IMR-90 (cell line): ENCODE measurements at places on chromosomes 13 and 19. TPM values are rescaled to one million over a fixed set of nuclear protein-coding genes. Genes with fewer than 3 reads are reported as not detected.

GRCh38 chr13:96539791-96540190 lies 449.9 kb downstream of the HS6ST3 start:
- DNase-seq = no peak

GRCh38 chr19:31519256-31519655 lies 170.0 kb upstream of the TSHZ3 start:
- DNase-seq = no peak

GRCh38 chr13:76944456-76944855 lies 3.9 kb upstream of the ACOD1 start:
- DNase-seq = peak; percentile 68

- DNase-seq = no peak
Measured at GRCh38 chr13:112964971-112965492, 4.0 kb upstream of the MCF2L start.

GRCh38 chr13:75787249-75787928 lies 151.3 kb downstream of the LMO7 start:
- peak; percentile 79 for DNase-seq

DNA sequence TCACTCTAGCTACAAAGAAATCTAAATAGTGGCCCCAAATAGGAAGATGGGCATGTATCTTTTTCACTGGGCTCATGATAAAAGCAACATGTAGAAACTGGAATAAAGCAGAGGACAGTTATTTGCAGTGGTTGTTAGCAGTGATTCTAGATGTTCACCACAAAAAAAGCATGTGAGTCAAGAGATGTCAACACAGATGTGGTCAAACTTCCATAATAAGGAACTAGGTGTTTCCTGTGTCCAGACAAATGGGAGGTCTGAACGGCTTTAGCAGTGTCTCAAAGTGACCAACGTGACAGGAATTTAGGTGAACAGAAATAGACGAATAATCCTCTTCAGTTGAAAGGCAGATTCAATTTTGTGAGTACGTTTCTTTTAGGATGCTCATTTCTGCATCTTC lies 162.7 kb downstream of the TBC1D4 start:
- DNase-seq = peak; percentile 63

DNA sequence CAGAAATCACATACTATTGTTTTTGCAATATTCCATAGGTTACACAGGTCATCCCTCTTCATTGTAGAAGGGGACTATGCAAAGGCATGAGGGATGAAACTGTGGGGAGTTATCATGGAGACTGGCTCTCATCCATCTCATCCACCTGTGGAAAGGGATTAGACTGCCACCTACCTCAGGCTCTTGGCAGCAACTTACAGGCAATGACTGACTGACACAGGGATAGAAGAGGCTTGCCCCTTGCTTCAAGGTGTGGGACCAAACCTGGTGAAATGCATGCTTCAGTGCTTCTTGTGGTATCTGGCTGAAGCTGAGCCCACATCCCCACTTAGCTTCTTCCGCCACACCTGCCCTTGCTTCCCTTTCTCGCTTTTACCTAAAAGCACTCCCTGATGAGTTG lies 341.3 kb downstream of the GPC5 start:
- no peak for DNase-seq

DNA sequence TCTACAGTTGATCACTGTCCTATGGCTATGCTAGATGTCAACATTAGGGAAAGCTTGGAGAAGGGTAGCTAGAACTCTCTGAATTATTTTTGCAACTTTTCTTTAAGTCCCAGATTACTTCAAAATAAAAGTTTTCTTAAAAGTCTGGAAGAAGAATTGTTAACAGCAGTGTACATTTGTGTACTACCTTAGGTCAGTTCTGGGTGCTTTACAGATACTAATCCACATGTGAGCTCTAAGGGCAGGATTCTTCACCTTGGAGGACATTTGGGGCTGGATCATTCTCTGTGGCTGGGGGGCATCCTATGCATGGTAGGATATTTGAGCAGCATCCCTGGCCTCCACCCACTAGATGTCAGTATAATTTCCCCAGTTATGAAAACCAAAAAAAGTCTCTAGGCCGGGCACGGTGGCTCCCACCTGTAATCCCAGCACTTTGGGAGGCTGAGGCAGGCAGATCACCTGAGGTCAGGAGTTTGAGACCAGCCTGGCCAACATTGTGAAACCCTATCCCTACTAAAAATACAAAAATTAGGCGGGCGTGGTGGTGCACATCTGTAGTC lies 2.8 kb downstream of the BRME1 start:
- DNase-seq = no peak

DNA sequence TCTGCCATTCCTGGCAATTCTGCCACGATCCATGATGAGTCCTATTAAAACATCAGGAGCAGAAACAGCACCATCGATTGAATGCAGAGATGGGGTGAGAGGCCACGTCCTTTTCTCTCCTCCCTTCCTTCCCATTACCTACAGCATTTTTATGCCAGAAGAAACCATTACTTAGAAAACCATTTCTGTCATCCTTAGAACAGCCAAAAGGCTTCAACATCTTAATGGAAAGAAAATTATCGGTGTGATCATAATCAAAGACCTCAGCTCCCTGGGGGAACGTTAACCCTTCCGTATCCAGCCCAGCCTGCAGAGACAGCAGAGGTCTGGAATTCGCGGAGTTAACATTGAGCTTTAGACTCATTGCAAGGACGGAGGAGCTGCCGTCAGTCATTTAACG lies 56.0 kb upstream of the SIAH3 start:
- no peak for DNase-seq

- no peak for DNase-seq
Measured at GRCh38 chr13:114211446-114212157, 23.1 kb upstream of the CDC16 start.

- no peak for DNase-seq
Measured at GRCh38 chr19:6587998-6588507, 2.9 kb downstream of the CD70 start.

DNA sequence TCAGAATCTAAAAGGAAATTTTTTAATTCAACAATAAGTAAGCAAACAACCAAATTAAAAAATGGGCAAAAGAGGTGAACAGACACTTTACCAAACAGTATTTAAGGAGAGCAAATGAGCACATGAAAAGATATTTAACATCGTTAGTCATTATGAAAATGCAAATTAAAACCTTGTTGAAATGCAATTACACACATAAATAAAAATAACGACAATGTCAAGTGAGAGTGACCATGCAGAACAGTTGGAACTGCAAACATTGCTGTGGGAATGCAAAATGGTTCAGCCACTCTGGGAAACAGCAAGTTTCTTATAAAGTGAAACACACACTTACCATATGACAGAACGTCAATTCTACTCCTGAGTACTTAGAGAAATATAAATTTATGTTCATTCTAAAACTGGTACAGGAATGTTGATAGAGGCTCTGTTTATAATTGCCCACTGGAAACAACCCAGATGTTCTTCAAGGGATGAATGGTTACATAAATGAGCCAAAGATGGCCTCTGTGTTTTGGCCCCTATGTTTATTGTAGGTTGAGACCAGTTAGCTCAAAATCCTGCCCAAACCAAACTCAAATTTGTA lies 678.1 kb downstream of the UQCRFS1 start:
- no peak for DNase-seq

GRCh38 chr13:77422724-77423123 lies 95.8 kb upstream of the MYCBP2 start:
- DNase-seq = no peak

- no peak for DNase-seq
Measured at GRCh38 chr19:4284176-4284958, 5.3 kb downstream of the SHD start.

- no peak for DNase-seq
Measured at GRCh38 chr19:19677579-19677978, 8.9 kb downstream of the ZNF101 start.

GRCh38 chr13:48641404-48641803 lies 12.3 kb upstream of the CYSLTR2 start:
- no peak for DNase-seq

- DNase-seq = peak; percentile 80
Measured at GRCh38 chr19:6250024-6250615, 29.7 kb downstream of the MLLT1 start.

- peak; percentile 5 for DNase-seq
Measured at GRCh38 chr13:36029166-36029565, 102.0 kb downstream of the DCLK1 start.

DNA sequence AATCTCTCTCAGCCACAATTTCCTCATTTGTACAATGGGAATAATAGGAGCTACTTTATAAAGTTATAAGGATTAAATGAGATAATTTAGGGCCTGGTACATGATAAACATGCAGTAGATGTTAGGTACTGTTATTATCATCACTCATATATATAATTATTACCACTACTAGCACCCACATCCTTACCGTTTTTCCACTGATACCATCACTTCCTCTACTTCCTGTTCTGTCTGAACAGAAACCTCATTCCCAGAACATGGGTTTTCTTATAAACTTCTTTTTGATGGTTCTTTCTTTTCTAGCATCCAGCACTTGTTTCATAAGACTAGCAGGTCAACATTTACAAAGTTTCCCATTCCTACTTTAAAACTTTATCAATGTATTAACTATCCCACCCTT lies 6.3 kb downstream of the CDADC1 start:
- DNase-seq = no peak

DNA sequence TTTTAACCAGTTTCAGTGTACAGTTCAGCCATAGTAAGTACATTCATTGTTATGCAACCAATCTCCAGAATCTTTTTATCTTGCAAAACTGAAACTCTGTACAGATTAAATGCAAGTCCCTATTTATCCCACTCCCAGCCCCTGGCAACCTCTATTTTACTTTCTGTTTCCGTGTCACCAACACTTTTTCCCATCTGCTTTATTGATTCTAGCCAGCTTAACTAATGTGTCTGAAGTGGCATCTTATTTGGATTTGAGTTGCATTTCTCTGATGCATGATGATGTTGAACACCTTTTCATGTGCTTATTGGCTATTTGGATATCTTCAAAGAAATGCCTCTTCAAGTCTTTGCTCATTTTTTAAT lies 18.9 kb downstream of the SPATA13 start:
- DNase-seq = no peak

DNA sequence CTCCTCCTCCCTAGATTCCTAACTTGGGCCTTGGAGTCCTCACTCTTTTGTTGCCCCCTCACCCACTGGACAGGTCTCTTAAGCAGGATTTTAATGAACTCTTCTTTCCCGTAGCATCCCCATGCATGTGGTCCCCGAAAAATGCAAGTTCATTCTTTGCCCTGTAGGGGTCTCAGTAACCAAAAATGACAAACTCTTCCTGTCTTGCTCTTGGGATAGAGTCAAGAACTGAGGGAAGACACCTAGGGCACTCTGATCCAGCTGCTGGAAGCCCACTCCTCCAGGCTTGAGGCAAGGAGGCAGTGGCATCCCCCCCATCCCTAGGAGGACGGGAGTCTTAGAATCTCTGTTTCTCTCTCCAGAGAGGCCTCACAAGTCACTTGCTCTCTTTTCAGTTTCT lies 987.0 kb downstream of the DIAPH3 start:
- no peak for DNase-seq

GRCh38 chr19:7267792-7268704 lies 26.2 kb downstream of the INSR start:
- DNase-seq = no peak

DNA sequence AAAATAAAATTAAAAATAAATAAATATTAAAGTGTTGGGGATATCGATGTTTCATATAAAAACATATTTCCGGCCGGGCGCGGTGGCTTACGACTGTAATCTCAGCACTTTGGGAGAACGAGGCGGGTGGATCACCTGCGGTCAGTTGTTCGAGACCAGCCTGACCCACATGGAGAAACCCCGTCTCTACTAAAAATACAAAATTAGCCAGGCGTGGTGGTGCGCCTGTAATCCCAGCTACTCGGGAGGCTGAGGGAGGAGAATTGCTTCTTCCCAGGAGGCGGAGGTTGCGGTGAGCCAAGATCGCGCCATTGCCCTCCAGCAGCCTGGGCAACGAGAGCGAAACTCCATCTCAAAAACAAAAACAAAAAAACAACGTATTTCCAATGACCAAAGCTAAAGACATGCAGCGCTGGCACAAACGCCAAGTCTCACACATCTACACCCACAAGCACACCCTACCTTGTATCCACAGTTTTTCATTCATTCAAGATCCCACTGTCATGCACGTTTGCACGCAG lies 907 bp downstream of the ZNF569 start:
- DNase-seq = no peak

DNA sequence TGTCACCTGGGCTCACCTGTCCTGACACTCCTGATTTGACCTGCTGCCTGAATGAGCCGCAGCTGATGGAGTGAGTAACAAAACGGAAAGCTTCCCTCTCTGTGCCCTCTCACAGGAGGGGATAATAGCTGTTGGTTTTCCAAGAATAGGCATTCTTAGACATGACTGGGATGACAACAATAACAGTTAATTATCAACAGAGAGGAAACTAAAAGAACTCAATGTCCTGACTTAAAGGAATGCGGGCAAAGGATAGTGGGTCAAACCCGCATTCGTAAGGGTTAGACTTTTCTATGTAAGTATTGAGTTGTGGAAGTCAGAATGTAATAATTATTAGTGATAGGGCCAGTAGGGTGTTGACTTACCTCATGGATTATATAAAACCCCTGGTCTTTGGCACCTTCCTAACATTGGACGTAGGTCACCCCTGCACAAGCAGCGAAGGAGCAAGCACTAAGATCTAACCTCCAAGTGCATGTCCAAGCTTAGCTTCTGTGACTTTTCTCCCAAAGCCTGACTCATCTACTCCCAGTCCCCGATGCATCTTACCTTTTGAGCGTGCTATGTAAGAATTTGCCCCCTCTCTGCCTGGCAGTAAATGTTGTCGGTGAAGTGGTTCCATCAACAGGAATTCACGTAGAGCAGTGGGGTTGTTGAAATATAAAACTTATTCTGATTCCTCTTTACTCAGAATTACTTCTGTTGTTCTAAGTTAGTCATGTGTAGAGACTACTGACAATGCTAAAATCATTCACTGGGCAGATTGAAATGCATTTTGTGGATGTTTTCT lies 442.3 kb downstream of the FGF9 start:
- DNase-seq = no peak

DNA sequence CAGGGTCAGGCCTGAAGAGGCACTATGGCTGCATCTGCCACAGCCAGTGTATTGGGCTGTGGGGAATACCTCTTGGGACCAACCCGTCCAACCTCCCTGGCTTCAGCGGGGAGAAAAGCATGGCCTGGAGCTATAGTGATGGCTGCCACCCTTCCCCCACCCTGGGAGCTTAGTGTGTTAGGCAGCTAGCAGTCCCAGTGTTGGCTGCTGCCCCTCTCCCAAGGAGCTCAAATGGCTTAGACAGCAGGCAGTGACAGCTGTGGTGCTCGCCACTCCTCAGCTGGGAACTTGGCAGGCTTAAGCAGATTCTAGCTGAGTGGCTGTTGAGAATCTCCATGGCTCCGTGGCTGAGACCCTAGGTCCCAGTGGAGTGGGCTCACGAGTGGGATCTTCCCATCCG lies 19.7 kb downstream of the ACOD1 start:
- DNase-seq = no peak

- DNase-seq = peak; percentile 78
Measured at GRCh38 chr19:2469102-2469914, 6.6 kb upstream of the GADD45B start.

GRCh38 chr19:28949535-28949934 lies 263.4 kb downstream of the UQCRFS1 start:
- DNase-seq = no peak

GRCh38 chr13:73997964-73998363 lies 136.2 kb downstream of the KLF12 start:
- DNase-seq = no peak

HTR2A gene
- not detected in 2 replicates for total RNA-seq

PRR20E gene
- not detected in 2 replicates for total RNA-seq

CEACAM6 gene
- total RNA-seq = not detected in 2 replicates

KLC3 gene
- under 0.01 and 0.18 TPM in 2 replicates for total RNA-seq

CNFN gene
- not detected in 2 replicates for total RNA-seq

CYP4F2 gene
- not detected in 2 replicates for total RNA-seq

CDKN2D gene
- total RNA-seq = 3.6 and 3.9 TPM in 2 replicates

CEACAM3 gene
- total RNA-seq = not detected in 2 replicates
